ENCODE measurements at places on chromosomes 7 and 10.

GRCh38 chr7:80508440-80508839 is 3.4 kb downstream of the GNAT3 start:
- no peak for DNase-seq

- DNase-seq = no peak
Observed at GRCh38 chr7:94422827-94423460, 28.2 kb downstream of the COL1A2 start.

GRCh38 chr10:13425397-13425796 is 77.3 kb upstream of the SEPHS1 start:
- no peak for DNase-seq

DNA sequence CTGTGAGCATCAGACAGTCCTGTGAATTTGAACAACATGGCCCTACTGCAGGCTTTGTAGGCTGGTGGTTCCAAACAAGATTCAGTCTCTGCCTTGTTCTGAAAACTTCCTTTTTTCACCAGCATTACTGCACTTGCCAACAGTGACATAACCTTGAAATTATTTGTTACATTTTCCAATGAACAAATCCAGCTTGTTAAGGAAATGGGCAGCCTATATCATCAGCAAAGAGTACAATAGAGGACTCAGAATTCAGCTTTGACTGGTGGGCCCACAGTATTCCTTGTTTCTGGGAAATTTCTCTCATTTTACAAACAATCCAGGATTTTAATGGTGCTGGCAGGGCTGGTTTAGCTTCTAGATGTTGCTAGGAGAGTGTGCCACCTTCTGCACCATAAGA is 703.7 kb upstream of the FZD8 start:
- DNase-seq = no peak

GRCh38 chr7:117605712-117606111 is 125.9 kb downstream of the CFTR start:
- DNase-seq = no peak

DNA sequence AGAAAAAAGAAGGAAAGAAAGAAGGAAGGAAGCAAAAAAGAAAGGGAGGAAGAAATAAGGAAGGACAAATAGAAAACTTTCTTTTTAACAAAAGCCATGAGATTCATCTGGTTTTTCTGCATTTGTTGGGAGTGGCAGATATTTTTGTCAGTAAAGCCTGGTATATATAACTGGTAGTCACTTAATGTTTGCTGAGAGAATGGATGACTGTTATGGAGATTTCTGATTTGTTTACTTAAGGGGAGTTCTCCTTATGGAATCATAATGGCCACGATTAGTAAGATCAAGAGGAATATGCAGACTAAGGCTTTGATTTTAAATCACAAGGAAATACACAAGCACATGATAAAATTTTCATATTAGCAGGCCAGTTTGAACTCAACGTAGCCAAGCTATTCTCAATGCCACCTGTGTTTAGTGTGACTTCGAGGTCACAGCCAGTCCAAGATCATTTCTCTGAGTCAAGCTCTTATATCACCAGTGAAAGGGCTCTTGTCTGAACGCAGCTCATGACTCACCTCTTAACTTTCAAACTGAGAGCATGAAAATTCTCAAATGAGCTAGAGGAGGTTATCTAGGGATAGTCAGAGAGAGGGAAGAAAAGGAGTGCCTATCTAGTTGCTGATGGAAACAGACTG is 445.1 kb upstream of the ZMIZ1 start:
- no peak for DNase-seq

GRCh38 chr7:40239755-40240303 is 105.0 kb downstream of the SUGCT start:
- DNase-seq = no peak

DNA sequence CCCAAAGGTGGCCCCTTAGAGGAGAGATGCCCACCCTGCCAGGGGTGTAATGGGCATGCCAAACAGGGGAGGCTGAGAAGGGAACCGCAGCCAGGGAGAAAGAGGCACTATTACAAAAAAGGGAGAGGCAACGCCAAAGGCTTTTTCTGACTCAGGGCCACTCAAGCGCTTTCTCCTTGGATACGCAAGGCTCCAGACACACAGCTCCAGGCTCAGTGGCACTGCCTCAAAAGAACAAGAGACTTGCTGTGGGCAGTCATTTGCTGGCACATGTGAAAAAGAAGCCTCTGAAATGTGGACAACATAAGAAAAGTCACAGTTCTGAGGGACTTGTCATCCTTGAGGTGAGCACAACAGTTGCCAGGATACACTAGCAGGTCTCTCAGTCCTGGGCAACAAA is 128.4 kb downstream of the DGKI start:
- no peak for DNase-seq

DNA sequence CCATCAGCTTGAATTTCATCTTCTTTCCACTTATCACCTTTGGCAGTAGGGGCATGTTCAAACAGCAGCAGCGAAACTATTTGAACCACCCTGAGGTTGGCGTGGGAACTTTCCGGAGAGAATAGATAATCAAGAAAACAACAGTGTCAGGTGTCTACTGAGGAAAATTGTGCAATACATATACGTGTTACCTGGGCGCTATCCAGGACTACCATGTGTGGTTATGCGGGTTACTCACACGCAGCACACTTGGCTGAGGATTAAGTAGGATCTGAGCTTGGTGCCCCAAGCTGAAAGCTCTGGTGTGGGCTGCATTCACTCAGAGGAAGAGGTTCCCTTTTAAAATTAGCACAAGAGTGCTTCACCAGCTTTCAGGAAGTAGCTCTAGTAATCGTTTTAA is 8.8 kb upstream of the ABI1 start:
- no peak for DNase-seq

DNA sequence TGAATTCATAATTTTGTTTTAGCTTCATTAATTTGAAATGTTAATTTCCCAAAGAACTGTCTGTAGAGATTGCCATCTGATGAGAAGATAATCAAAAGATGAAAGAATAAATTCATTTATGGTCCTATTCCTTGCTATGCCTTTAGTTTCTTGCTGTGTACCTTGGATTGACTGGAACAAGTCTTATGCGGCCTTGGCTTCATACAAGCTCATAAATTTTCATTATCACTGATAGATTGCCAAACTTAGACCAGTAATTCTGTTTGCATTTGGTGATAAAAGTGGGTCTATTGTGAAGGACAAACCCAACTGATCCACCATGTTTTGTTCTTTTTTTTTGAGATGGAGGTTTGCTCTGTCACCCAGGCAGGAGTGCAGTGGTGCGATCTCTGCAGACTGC is 48.2 kb downstream of the ARID5B start:
- no peak for DNase-seq

- no peak for DNase-seq
Observed at GRCh38 chr10:89518876-89519842, 16.2 kb downstream of the SLC16A12 start.

DNA sequence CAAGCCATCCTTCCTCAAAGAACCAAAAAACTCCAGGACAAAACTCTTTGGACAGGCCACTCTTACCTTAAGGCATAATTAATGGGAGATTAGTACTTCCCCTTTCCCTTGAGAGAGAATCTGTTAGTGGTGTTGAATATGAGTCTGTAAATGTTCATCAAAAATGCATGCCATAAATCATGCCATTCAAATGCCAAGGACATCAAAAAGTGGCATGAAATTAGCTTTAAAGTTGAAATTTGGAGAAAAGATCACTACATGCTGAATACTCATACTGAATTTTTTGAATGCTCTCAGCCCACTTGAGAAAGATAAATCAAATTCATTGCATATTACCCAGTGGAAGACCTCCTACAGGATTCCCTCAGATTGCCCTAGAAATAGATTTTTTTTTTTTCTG is 6.7 kb downstream of the NRCAM start:
- DNase-seq = no peak

DNA sequence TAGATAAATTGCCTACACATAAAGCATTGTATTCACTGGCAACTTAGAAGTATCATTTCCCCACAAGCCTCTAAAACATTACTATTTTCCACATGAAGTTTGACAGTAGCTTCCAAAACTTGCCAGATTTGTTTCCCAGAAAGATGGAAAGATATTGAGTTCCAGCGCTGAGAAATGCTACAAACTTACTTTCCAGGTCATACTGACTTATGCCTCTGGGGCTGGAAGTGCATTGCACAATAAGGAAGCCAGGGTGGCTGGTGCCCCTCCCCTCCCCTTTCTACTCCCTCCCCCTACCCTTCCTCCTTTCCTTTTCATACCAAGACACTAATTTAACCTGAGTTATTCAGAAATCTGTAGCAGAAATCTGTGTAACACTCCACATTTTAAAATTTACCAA is 212.6 kb downstream of the WDR37 start:
- no peak for DNase-seq

DNA sequence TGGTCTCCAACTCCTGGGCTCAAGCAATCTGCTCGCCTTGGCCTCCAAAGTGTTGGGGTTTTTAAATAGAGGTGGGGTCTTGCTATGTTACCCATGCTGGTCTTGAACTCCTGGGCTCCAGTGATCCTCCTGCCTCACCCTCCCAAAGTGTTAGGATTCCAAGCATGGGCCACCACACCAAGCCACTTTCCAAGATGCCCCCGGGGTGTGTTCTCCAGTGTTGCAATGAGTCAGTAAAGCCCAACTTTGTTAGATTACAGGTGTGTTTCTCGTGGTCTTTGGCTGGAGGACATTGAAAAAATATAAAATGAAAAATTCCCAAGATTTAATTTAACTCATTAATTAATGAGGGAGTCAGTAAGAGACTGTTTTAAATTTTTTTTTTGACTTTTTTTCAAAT is 29.2 kb downstream of the TACR2 start:
- no peak for DNase-seq

DNA sequence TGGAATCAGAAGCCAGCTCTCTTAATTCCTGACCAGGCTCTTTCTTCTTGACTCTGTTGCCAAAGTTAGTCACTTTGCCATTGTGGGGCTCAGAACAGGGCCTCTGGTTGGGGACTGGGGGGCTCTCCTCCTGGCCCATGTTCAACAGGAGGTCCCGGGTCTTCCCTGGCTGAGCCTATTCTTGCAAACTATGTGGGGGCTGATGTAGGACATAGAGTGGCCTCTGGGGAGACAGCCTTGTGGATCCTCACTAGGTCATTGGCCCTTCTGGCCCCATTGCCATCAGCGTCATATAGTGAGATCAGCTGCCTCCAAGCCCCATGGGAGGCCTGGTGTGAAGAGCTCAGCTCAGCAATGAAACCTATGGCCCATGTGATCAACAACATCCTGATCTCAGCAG is 77.6 kb upstream of the LEP start:
- DNase-seq = no peak

DNA sequence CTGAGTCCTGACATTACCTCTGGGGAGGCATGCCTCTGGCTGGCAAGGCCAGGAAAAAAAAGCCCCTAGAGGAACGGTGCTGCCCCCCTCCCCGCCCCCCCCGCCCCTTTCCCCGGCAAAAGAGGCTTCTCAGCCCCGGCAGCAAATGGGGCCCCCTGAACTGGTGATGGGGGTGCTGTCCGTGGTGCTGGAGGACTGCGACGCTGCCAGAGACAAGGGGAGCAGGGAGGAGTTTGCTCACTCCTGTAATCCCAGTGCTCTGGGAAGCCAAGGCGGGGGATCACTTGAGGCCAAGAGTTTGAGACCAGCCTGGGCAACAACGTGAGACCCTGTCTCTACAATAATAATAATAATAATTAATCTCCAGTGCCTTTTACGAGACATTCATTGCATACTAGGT is 23.7 kb downstream of the SRRM3 start:
- DNase-seq = no peak

GRCh38 chr7:106914018-106914607 is 49.0 kb downstream of the PIK3CG start:
- DNase-seq = no peak

DNA sequence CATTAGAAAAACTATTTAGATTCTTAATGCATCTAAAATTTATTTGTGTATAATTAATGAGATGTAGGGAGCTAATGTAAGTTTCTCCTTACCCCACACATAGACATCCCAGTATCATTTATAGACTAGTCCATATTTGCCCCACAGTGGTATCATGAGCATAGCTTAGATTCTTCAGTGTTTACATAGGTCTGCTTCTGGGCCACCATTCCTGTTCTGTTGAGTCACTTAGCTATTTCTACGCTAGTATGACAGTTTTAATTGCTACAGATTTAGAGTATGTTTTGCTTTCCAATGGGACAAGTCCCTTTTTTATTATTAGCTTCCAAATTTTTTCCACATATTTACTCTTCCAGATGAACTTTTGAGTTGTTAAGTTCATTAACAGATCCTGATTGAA is 69.4 kb downstream of the MCMBP start:
- DNase-seq = no peak

DNA sequence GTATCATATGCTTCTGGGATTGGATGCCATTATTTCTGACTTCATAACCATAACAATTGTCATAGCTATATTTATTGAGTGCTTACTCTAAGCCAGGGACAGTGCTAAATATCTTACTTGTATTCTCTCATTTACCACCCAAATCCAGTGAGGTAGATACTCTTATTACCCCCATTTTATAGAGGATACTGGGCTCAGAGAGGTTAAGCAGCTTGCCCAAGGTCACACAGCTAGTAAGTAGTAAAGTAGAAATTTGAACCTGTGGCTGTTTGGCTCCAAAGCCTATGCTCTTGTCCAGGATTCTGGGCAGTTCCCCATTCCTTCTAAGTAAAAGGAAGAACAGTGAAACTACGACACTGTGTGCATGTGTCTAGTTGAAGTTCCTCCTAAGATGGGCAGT is 56.5 kb downstream of the COL13A1 start:
- no peak for DNase-seq

- DNase-seq = no peak
Observed at GRCh38 chr7:134129856-134130523, 2.9 kb downstream of the LRGUK start.

DNA sequence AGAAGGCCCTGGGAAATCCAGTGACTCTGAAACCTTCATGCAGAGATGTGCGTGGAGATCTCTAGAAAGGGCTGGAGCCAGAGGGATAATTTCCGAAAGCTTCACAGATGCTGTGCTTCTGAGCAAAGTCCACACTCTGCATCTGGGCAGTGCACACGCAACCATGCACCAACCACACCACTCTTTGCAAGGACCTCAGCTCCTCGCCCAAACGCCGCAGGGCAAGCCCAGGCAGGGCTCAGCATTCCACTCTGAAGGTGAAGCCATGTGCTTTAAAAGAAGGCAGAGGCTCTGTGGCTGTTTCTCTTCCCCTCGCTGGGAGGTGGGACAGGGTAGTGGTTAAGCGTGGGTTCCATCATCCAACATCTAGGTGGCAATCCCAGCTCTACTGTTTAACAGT is 48.4 kb downstream of the ASB13 start:
- no peak for DNase-seq

All from stimulated activated CD8-positive, alpha-beta memory T cell treated with anti-CD3 and anti-CD28 coated beads, Interleukin-15, amount 100 ng/mL, for 24 hours (primary cell).